Sciatic nerve (tissue), 2 donors: ENCODE measurements at places on chromosomes 16 and 17.

DNA sequence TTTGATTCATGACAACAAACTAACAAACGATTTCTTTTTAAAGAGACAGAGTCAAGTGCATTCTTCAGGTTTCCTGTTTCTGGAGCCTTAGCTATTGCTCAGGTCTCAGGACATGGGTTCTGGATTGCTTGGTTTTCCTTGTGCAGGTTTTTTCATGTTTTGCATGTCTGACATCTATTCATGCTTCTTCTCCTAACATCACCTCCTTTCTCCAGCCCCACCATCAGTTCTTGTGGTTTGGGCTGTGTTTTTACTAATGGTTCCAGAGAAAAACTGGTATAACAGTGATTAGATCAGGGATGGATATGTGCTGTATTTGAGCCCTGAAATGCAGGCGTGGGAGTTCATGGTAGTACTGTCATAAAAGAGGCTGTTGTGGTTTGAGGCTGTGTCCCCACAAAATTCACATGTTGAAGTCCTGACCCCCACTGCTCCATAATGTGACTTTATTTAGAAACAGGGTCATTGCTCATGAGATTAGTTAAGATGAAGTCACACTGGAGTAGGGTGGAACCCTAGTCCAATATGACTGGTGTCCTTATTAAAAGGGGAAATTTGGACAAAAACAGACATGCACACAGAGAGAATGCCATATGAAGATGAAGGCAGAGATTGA lies 67.9 kb downstream of the IRX6 start:
- DNase-seq: no peak

DNA sequence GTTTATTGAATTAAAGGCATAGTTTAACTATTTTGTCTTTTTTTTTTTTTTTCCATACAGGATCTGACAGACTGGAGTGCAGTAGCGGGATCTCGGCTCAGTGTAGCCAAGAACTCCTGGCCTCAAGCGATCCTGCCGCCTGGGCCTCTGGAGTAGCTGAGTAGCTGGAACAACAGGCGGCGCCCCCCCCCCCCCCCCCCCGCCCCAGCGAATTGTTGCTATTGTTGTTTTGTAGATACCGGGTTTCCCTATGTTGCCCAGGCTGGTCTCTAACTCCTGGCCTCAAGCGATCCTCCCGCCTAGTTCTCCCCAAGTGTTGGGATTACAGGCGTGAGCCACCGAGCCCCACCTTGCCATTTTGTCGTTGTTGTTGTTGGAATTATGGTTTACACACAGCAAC lies 1.3 kb upstream of the CENPV start:
- no peak for DNase-seq

DNA sequence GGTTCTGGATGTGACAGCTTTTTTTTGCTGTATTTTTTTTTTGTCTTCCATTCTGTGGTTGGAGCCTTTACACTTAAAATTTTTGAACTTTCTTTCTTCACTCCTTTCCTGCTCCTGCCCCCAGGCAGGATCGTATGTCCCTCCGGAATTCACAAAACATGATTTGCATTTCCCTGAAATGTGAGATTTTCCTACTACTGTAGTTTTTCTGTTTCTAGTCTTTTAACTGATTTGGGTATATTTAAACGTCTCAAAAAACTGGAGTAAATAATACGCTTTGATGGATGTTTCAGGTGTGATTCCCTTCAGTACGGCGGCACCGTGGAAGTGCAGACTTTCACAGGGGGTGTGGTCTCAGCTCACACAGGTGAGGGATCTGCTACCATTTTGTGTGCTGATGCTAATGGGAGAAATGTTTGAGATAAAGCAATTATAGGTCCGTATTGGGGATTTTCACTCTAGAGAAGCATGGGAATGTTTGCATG lies 686 bp downstream of the SRCAP start:
- DNase-seq: no peak

DNA sequence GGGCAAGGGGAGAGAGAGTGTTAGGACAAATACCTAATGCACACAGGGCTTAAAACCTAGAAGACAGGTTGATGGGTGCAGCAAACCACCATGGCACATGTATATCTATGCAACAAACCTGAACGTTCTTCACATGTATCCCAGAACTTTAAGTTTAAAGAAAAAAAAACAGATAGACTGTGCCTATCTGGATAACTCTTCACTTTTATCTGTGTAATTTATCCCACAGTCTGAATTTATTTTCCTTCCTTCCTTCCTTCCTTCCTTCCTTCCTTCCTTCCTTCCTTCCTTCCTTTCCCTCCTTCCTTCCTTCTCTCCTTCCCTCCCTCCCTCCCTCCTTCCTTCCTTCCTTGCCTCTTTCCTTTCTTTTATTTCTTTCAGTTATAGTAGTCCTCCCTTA lies 370.7 kb downstream of the CDH8 start:
- no peak for DNase-seq

GRCh38 chr17:48625495-48626244 lies 488 bp downstream of the HOXB9 start:
- DNase-seq: no peak

- no peak for DNase-seq
These were observed 221.1 kb upstream of the HSBP1 start for GRCh38 chr16:83586461-83587200.

DNA sequence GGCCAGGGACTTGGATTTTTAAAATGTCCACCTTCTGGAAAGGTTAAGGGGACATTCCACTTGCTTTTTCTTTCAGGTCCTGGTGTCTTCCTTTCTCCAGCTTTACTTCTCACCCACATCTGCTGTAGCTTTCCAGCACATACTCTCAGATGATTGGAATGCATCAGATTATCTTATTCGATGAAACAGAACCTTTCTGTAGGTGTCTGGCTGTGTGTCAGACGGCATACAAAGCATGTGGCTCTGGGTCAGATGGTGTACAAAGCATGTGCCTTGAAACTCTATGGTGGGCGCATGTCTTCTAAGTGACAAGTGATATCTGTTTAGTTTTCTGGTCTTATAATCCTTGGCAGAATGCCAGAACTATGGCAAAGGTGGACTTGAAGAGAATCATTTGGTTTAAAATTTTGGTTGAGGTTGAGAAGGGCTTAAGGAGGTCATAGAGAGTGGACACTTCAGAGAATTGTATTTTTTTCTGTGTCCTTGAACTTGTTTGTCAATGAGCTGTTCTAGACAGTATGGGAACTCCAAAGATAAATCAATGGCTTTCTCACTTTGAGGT lies 125.3 kb downstream of the FTO start:
- no peak for DNase-seq

DNA sequence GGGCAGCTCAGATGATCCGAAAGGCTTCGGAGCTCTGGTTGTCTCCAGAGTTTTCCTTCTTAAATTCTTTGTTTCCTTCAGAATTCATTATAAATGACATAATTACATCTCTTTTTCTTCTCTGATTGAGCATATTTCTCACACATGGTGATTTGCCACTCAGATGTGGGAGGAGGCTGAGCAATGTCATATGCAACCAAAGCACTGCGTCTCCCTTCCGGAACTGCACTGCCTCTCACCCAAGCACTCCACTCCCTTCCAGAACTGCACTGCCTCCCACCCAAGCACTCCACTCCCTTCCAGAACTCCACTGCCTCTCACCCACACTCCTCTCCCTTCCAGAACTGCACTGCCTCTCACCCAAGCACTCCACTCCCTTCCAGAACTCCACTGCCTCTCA lies 131.5 kb downstream of the SALL1 start:
- no peak for DNase-seq

GRCh38 chr17:43547659-43548256 lies 1.6 kb upstream of the ETV4 start:
- DNase-seq: no peak

DNA sequence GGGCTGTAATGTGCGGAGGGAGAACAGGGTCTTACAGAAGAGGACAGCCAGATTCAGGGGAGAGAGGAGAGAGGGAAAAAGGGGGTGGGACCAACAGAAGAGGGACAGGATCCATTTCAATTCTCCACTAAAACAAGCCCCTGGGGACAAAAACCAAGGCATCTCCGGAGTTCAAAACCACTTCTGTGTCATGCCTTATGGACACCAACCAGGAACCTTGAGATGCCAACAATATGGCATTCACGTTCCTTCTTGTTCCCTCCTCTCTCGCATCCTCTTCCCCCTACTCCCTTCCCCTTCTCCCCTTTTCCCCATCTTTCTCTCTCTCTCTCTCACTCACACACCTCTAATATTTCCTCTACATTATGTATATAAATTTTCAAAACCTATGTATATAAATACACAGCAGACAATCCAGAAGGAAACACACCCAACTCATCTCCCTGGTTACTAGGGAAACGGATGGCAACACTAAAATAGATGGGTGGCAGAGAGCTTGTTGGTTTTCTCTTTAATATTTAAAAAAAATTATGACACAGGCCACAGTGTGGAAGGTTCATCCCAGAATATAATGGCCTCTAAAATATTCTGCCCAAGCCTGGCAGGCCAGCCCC lies 123.1 kb downstream of the SLC39A11 start:
- no peak for DNase-seq

- no peak for DNase-seq
These were observed 4.3 kb downstream of the AMDHD2 start for GRCh38 chr16:2524339-2524938.
